ENCODE measurements at places on chromosomes 13 and 19.

DNA sequence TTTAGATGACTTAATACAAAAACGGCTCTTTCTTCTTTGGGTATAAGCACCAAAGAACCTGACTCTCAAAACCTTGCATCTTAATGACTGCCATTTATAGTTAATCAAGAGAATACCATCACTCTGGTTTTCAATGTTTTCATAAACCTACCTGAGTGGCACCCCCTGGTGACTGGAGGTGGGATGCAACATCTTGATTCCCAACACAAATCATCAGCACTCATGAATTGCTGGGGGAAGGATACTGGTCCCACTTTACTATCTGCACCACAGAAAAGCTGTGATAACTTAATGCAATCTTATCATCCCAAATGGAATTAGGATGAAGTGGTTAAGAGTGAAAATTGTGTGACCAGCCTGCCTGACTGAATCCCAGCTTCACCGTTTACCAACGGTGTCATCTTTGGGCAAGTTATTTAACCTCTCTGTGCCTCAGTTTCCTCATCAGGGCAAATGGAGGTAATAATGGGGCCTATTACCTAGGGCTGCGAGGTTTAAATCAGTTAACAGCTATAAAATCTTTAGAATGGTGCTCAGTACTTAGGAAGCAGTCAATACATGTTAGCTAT is 366.4 kb downstream of the KLF12 start:
- DNase-seq: no peak

DNA sequence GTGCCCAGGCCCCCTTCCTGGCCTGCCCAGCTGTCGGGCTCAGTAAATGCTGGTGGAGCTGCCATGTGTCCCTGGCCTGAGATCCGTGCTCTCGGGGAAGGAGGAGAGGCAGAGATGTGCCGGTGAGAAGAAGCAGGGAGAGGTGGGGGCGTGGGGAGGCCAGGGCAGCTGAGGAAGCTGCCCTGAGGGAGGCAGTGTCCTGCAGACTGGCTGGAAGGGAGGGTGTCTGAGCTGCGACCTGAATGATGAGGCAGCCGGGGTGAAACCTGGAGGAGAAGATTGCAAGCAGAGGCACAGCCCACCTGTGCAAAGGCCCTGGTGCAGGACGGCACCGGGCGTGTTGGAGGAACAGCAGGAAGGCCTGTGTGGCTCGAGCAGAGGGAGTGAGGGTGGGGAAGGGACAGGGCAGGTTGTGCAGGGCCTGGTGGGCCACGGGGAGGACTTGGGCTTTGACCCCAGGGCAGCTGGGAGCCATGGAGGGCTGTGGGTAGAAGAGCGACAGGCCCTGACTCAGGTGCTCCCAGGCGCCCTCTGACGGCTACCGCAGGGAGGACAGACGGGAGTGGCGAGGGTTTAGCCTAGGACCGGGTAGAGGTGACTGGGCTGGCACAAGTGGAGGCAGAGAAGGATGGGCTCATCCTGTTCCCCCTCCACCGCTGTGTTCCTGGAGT is 14.0 kb upstream of the CELF5 start:
- peak; percentile 88 for DNase-seq

GRCh38 chr19:30857966-30858490 is 485.8 kb downstream of the ZNF536 start:
- DNase-seq: peak; percentile 19

GRCh38 chr13:104372095-104372655 is 1306.0 kb upstream of the SLC10A2 start:
- no peak for DNase-seq

- no peak for DNase-seq
These were observed 407.8 kb downstream of the COG6 start for GRCh38 chr13:40063278-40063698.

DNA sequence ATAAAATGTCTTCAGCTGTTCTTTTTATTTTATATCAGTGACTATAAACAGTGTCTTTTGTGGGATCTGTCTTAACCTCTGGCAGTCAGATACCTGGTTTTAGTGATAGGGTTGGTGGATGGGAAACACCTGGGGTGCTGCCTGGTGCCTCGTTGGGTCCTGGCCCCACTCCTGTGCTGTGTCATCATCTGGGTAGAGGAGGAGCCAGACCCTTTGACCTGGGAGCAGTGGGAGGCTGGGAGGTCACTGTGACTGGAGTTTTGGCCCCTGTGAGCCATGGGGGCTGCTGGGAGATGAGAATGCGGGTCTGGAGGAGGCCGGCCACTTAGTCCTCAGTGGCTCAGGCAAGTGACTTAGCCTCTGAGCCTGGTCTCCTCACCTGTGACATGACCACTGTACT is 29.4 kb downstream of the TDRD12 start:
- no peak for DNase-seq

DNA sequence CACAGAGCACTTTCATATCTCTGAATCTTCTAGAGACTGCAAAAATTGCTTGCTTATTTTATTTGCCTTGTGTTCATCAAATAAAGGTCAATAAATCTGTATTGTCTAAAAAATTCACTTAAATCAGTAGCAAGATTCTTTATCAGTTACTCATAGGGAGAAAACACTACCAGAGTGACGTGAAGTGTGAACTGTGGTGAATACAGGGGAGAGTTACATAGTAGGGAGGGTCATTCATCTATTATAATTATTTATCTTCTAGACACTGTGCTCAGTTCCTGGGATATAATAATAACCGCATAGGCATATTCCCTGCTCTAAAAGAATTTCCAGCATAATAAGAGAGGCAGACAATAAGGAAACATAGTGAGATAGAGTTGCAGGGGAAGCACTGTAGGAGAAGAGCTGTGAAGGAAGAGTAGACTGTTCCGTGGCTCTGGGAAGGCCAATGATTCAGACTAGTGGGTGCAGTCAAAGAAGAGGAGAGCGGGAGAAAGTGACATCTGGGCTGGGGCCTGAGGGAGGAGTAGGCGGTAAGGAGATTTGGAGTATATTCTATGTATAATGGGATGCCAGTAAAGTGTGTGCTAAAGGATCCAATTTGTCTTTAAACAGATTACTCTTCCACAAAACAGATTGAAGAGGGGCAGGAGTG is 84.0 kb upstream of the TDRD3 start:
- no peak for DNase-seq

GRCh38 chr13:94878602-94879165 is 166.3 kb upstream of the SOX21 start:
- no peak for DNase-seq

DNA sequence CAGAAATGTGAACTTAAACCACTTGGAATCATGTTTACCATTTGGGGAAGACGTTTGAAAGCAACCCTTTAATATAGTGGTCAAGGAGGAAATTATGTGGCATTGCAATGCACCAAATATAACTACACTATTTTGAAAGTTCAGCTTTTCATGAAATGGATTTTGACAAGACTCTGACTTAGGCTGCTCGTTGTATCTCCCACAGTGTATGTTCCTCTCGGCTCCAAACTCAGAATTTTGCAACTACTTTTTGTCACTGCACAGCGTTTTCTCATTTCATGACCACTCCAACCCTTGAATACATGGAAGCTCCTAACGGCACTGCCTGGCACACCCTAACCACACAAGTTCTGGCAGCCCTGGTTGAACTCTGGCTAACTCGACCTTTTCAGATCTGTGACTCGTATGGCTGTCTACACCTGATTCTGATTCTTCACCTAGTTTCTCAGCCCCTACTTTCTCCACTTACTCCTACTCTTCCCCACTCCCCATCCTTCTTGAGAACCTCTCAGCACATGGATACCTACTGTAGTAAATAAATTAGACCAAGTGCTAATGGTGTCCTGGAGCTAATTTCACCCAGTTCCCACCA is 7.0 kb upstream of the POMP start:
- DNase-seq: no peak

DNA sequence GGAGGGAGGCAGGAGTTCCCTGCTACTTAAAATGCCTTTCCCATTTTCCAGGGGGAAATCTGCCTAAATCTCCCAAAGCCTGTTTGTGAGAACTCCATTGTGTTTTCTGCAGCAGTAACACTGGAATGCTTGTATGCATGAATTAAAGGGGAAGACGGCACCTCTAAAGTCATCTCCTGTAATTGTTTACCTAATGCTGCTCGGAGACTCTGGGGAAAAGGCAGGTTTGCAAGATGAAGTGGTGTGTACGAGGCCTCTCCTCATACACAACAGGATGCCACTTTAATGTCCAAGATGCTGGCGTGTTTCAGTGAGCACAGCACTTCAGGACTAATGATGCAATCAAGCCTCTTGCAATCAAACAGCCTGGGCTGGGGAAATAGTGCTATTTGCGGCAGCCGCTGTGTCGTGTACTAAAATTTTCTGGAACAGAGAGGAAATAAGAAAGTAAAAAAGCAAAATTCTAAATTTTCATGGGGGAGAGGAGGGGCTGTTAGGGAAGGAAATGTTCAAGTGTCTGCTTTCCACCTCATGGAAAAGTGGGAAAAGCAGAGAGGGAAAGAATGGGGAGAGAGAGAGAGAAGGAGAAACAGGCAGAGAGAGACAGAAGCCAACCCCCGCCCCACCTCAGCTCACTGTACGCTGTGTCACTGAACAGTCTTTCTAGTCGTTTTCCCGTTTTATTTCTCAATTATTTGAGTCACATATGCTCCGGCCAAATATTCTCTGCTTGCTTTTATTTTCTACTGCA is 32.9 kb downstream of the TSHZ3 start:
- DNase-seq: no peak

- peak; percentile 70 for DNase-seq
These were observed 1.1 kb upstream of the ACP5 start for GRCh38 chr19:11578258-11579142.

GRCh38 chr19:4987256-4987655 is 18.3 kb downstream of the KDM4B start:
- DNase-seq: no peak

GRCh38 chr13:110669036-110669435 is 36.9 kb downstream of the CARS2 start:
- DNase-seq: no peak

DNA sequence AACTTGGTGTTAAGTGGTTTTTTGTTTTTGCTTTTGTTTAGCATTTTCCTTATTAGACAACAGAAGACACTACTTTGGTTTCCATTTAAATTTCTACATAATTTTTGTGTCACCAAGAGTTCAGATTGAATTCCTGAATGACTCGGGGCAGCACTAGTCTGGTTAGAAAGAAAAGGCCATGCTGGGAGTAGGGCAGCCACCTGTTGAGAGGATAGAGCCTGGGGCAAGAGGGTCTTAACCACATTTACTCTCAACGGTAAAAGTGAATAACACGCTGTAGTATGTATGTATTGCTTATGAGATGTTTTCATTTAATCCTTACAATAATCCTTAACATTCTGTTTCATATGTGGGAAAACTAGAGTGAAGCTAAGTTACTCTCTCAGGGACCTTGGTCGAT is 71.6 kb downstream of the GPR12 start:
- DNase-seq: no peak

DNA sequence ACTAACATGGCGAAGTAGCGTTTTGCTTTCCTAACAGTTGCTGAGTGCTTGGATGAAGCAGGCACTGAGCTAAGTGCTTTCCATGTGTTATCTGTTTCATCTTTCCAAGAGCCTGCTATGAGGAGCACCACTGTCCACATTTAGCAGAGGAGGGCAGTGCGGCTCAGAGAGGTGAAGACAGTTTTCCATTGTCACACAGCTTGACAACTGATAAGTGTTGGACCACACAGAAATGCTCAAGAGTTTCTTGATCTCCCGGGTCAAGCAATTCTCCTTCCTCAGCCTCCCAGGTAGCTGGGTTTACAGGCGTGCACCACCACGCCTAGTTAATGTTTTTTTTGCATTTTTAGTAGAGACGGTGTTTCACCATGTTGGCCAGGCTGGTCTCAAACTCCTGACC is 6.8 kb upstream of the CRTC1 start:
- DNase-seq: no peak

GRCh38 chr19:46748325-46749109 is 2.3 kb upstream of the STRN4 start:
- DNase-seq: peak; percentile 90

GRCh38 chr13:112690283-112690929 is 568 bp downstream of the ATP11A start:
- peak; percentile 76 for DNase-seq

GRCh38 chr13:45196096-45196495 is 4.7 kb downstream of the KCTD4 start:
- DNase-seq: no peak

DNA sequence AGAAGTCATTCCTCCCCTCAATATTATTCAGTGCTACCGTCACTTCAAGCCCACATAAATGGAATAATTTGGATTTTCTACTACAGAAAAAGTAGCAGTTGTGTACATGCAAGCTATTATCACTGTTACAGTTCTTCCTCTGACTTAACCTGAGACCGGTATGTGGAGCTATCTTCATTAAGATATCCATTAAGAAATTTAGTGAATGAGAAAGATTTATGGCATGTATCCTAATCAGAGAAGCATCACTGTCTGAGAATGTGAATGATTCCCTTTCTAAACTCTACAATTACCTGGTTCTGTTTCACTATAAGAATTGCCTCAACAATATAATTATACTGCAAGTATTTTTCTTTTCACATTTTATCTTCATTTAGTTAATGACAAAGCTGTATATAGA is 278.7 kb downstream of the KLF5 start:
- no peak for DNase-seq

DNA sequence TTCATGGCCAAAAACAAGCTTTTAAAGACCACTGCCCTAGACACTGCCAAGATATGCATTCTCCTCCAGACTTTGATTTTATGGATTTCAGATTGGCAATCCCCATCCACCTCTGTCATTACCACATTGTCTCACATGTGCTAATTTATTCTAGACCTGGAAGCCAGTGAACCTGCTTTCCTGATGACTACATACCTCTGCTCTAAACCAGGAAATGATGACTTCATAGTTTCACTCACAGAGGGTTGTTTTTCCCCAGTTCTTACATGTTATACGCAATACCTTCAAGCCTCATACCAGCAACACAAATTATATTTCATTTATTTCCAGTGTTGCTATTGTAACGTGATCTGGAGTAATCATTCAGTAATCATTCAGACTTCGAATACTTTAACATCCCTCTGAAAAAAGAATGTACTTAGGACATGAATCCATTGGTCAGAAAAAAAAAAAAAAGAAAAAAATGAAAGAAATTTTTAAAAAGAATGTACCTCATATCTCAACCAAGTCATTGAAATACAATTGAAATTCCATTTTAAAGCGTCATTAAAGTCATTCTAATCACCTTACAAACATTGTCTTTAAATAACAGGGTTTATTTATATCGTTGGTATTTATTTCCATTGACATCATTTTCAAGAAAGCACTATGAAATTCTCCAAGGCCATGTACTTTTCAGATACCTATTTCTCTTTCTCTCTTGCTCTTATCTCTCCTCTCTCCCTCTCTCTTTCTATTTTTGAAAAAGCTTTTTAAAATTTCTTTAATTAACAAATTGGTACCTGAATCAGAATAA is 33.4 kb upstream of the KLF5 start:
- no peak for DNase-seq

- no peak for DNase-seq
These were observed 50.0 kb downstream of the STARD13 start for GRCh38 chr13:33235564-33235963.
